ENCODE measurements at places on chromosomes 7 and 10.

- no peak for DNase-seq
These were observed 535 bp upstream of the EPC1 start for GRCh38 chr10:32347363-32348022.

GRCh38 chr10:44388641-44389040, 3.7 kb upstream of the CXCL12 start:
- no peak for DNase-seq

GRCh38 chr10:59829024-59829423, 75.8 kb upstream of the MRLN start:
- no peak for DNase-seq

GRCh38 chr10:124768791-124769190, 22.9 kb downstream of the EEF1AKMT2 start:
- no peak for DNase-seq
